ENCODE measurements at places on chromosomes 7 and 10.

- DNase-seq, result no peak
Measured at GRCh38 chr10:13604357-13605040, 17.7 kb downstream of the PRPF18 start.

- DNase-seq, result no peak
Measured at GRCh38 chr7:1691601-1692514, 21.8 kb downstream of the ELFN1 start.

- DNase-seq, result no peak
Measured at GRCh38 chr7:111223802-111224253, 132.9 kb downstream of the LRRN3 start.

DNA sequence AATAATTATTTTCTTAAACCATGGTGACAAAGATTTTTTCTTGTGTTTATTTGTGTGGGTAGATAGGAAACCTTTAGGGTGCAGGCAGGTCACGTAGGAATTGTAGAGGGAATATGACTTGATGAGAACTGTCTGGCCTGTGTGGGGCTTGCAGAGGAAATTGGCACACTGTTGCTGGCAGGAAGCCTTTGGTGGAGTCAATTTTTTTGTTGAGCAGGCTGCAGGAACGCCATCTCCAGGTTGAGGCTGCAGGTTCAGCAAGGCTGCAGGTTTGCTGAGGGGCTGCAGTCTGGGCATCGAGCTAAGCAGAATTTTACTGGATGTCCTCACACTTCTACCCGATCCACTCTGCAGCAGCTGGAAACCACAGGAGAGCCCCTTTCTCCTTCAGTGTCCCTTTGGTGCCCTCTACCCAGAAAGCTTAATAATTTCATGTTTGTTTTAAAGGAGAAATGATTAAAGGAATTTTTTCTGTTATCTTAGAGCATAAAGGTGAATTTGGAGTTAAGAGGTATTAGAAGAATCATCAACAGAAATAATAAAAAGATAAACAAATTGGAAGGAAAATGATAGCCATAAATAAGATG, 37.0 kb downstream of the TBC1D12 start:
- no peak for DNase-seq

GRCh38 chr7:106655703-106656498, 5.1 kb downstream of the CCDC71L start:
- DNase-seq, result no peak

- DNase-seq, result no peak
Measured at GRCh38 chr10:78729366-78729765, 339.4 kb upstream of the ZMIZ1 start.

GRCh38 chr10:71708301-71708703, 11.3 kb downstream of the C10orf105 start:
- peak; percentile 45 for DNase-seq

GRCh38 chr7:39720586-39720985, 97.2 kb downstream of the RALA start:
- DNase-seq, result no peak

GRCh38 chr10:82757901-82758300, 882.9 kb downstream of the NRG3 start:
- DNase-seq, result no peak

DNA sequence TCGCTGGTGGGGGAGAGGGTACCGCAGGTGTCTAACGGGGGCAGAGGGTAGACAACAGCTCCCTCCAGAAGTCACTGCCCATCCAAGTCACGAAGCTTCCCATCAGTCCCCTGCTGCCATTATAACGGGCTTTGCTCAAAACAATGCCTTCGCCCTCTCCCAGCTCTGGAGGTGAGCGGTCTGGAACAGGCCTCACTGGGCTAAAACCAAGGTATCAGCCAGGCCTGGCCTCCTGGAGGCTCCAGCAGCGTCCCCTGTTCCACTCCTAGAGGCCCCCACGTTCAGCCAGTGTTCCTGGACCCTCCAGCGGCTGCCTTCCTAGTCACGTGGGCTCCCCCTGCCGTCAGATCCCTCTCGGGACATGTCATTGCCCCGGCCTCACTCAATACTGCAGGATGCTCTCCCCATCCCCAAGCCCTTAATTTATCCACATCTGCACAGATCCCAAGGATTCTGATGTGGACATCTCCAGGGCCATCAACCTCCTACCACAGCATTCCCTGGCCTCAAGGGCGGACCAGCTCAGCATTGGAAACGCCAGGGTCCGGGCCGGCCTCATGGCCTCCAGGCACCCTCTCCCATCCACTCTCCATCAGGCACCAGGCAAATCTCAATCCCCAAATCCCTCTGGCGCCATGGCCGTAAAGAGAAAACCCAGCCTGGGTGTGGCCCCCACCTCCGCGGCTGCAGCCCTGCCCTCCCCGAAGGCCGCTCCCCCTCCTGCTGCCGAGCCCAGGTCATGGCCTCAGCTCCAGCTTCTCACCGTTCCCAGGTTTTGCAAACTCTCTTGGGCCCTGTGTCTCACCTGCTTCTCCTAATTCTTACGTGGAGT, 104.1 kb upstream of the FAM20C start:
- DNase-seq, result no peak

DNA sequence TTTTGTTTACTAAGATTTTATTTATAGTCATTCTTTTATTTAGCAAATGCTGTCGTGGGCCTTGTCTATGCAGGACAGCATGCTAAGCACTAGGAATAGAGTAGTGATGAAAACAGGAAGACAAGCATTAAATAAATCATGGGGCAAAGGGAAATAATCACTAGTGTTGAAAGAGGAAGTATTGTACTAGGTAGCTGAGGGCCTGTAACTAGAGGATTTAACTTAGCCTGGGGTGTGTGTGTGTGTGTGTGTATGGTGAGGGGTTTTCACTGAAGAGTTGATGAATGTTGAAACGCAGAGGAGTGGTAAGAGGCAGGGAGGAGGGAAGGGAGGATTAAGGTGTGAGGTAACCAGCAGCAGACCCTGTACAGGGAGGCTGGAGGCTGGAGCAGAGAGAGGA, 446.4 kb downstream of the SDK1 start:
- no peak for DNase-seq

GRCh38 chr7:117827862-117828261, 45.4 kb downstream of the CTTNBP2 start:
- no peak for DNase-seq
